ENCODE measurements at places on chromosomes 1 and 21.

- DNase-seq, result no peak
These were observed 8.1 kb upstream of the F5 start for GRCh38 chr1:169594391-169594790.

DNA sequence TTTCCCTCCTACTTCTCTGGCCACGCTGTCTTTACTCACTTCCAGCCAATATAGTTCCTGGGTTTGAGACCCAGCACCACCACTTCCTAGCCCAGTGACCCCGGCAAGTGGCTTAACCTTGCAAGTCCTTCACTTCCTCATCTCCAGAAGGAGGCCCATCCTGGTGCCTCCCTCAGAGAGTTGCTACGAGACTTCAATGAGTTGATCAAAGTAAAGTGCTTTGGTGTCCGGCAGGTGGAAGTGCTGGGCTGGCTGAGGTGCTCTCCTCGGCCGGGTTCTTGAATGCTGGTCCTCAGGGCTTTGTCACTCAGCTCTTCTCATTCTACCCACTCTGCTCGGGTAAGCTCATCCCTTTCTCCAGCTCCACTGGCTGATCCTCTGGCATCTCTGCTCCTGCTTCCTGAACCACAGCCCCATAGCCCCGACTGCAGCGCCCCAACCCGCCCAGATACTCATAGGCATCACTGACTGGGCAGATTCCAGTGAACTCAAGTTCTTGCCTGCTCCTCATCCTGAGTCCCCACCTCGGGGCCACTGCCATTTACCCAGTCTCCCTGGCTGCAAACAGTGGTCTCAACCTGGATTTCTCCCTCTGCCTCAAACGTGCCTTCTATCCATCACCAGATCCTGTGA, 75.8 kb upstream of the WNT4 start:
- no peak for DNase-seq

DNA sequence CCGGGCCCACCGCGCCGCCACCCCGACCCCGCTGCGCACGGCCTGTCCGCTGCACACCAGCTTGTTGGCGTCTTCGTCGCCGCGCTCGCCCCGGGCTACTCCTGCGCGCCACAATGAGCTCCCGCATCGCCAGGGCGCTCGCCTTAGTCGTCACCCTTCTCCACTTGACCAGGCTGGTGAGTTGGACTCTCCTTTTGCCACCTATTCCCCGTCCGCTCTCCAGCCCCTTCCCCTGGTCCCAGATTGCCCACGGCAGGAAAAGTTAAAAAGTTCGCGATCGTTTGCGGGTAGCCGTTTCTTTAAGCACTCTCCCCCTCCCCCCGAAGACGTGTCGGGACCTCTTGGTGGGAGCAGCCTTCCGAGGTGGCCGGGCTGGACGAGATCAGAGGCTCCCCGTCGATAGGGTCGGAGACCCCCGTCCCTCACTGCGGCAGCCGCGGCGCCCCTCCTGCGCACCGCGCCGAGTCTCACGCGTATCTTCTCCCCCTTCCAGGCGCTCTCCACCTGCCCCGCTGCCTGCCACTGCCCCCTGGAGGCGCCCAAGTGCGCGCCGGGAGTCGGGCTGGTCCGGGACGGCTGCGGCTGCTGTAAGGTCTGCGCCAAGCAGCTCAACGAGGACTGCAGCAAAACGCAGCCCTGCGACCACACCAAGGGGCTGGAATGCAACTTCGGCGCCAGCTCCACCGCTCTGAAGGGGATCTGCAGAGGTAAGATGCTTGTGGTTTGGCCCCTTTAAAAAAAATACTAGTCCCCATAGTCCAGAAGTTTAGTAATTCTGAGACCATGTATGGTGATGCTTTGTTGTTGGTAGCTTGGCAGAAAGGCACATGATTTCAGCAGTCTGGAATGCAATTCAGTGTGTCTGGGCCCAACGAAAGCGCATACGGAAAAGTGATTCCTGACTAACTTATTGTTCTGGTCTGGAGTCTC, 576 bp downstream of the CCN1 start:
- DNase-seq, result no peak

DNA sequence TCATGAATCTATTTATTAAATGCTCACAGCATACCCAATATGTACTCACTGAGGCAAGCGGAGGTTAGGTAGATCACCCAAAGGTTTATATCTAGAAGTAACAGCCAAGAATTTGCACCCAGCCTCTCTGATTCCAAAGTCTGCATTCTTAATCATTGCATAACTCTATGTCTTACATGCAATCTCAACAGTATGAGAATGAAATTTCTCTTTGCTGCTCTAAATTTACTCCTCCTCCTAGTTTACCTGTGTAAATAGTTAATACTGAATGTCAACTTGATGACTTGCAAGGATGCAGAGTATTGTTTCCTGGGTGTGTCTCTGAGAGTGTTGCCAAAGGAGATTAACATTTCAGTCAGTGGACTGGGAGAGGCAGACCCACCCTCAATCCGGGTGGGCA, 840.6 kb downstream of the BRINP3 start:
- no peak for DNase-seq

DNA sequence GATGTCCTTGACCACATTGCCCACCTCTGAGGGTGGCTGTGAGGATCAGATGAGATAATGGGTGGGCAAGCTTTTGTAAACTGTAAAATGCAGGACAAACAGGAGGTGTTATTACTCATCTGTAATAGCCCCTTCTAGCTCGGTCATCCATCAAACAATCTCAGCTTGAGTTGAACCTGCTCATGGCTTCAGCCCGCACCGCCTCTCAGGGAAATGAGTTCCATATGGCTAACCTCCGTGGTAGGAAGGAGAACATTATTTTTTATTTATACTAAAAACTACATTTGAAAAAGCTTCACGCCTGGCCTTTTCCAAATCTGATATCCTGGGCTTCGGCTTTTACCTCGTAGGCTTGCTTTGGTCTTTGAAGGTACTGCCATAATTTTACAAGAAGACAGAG, 116.2 kb upstream of the USP24 start:
- no peak for DNase-seq

GRCh38 chr1:43936431-43937151, 3.0 kb downstream of the ARTN start:
- DNase-seq, result no peak

DNA sequence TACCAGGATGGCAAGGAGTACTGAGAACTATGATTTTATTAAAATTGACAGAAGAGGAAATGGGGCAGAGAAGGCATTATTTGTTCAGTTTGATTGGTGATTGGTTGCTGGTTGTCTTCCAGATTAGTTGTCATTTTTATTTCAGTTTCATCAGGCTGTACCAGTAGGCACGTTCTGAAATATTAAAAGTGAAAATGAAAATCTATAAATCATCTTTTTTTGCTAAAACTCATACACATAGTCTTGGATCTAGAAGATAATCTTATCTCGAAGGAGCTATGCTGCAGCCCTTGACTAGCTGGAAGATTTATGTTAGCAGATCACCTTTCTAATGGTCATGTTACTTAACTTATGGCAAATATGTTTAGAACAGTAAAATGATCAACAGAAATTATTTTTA, 29.0 kb downstream of the NEK7 start:
- DNase-seq, result no peak

GRCh38 chr21:32807717-32808380, 36.3 kb upstream of the PAXBP1 start:
- no peak for DNase-seq

- no peak for DNase-seq
These were observed 17.0 kb upstream of the ATP13A2 start for GRCh38 chr1:17028662-17029188.

GRCh38 chr1:64196074-64196870, 7.2 kb upstream of the UBE2U start:
- DNase-seq, result no peak

- DNase-seq, result no peak
These were observed 46.6 kb downstream of the LPAR3 start for GRCh38 chr1:84846387-84846786.

DNA sequence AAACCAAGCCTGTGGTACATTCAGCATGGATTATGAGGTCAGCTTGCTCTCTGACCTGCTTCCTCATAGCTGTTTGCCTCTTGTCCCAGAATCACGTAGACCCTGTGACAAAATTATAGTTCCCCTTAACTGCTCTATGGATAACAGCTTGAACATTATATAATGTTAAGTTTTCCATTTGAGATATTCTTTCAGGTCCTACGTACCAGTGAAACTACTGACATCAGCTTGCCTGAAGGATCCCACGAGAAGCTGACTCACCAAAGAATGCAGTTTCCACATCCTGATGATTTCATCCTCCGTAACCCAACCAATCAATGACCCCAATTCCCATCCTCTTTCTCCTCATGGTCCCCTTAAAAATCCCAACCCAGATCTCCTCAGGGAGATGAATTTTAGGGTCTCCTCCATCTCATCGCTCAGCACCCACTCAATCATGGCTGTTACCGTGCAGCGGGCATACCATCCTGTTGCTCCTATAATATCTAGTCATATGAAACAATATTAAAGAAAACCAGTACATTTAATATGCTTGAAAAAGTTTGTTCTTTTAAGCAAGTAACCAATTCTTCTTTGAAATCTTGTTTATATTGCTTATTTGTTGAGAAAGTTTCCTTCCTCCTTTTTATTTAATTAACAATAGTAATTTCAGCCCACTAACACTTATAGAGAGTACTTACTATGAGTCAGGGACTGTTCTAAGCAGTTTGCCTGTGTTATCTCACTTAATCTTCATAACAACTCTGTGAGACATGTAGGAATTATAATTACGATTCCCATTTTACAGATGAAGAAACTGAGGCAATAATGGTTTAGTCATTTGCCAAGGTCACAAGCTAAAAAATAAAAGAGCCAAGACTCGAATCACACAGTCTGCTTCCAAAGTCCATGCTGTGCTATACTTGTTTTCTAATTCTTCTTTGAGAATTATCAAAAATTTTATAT, 27.4 kb downstream of the CHML start:
- no peak for DNase-seq

DNA sequence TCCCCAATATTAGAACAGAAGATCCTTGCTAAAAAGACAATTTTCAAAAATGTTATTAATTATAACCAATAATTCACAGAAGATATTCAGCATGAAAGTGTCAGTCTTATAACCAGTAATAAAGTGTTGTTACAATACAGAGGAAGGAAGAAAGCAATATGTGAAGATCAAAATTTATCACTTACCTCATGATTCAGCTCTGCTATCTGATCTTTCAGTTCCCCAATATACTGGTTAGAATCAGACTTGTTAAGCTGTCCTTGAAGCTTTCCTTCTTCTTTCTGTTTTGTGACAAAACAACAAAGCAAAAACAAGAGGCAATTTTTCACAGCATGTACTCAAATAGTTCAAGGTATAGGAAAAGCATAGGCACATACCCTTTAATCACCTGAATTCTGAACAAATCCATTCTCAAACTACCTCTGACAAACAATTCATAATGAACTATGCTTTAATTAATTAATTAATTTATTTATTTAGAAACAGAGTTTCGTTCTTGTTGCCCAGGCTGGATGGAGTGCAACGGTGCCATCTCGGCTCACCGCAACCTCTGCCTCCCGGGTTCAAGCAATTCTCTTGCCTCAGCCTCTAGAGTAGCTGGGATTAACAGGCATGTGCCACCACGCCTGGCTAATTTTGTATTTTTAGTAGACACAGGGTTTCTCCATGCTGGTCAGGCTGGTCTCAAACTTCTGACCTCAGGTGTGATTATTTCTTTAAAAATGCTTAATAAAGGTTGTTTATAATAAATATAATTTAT, 76.9 kb upstream of the GFI1 start:
- no peak for DNase-seq

- DNase-seq, result no peak
These were observed 204.7 kb downstream of the LHX8 start for GRCh38 chr1:75338616-75339483.

GRCh38 chr1:109883248-109883955, 27.2 kb upstream of the CSF1 start:
- no peak for DNase-seq

DNA sequence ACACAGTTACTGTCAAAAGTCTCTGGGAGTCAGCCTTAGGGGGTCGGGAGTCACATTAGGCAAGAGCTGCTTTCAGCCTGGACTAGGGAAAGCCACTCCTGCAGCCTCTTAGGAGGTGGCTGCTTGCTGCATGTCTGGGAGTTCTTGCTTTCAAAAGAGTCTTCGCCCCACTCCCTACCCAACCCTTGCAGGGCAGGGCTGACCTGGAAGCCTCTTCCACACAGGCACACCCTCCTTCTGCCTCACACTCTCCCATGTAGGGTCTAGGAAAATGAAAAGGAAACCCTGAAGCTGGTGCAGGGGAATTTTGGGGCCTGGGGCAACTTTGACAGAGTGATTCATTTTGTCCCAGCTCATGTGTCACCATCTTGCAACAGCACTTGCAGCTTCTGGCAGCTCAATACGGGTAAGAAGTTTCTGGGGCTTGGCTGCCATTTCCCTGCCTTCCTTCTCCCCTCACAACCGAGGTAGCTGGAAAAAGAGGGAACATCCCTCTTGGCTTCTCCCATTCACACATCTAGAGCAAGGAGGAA, 37.3 kb downstream of the KCND3 start:
- DNase-seq, result no peak

- no peak for DNase-seq
These were observed 834.1 kb upstream of the PRMT6 start for GRCh38 chr1:106222403-106222802.

- no peak for DNase-seq
These were observed 43.0 kb downstream of the MATN1 start for GRCh38 chr1:30680429-30680828.

- no peak for DNase-seq
These were observed 12.7 kb downstream of the SLC25A33 start for GRCh38 chr1:9551984-9552383.

- no peak for DNase-seq
These were observed 9.2 kb upstream of the OVGP1 start for GRCh38 chr1:111436726-111437125.

- no peak for DNase-seq
These were observed 3.2 kb downstream of the UHMK1 start for GRCh38 chr1:162500805-162501204.

DNA sequence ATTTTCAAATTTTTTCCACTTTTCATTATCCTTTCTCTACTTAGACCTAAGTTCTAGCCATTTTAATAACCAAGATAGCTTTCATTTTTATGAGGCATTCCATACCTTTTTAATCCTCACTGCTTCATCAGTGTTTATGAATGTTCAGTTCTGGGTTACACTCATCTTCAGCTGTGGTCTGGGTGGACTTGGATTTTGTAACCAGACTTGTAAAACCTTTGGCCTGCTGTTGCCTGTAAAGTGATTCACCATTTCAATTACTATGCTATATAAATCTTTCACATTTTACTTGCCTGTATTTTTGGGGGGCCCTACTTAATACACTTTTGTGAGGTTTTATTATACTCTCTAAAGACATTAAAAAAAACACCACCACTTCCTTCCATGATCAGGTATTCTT, 46.2 kb downstream of the USP25 start:
- DNase-seq, result no peak

Measured in stimulated activated CD8-positive, alpha-beta memory T cell treated with anti-CD3 and anti-CD28 coated beads, Interleukin-7, amount 100 ng/mL, for 1 hour (primary cell).